Gastrocnemius medialis (tissue), 4 donors: ENCODE measurements at places on chromosomes 13 and 19. TPM values are rescaled to one million over a fixed set of nuclear protein-coding genes. Genes with fewer than 3 reads are reported as not detected.

DNA sequence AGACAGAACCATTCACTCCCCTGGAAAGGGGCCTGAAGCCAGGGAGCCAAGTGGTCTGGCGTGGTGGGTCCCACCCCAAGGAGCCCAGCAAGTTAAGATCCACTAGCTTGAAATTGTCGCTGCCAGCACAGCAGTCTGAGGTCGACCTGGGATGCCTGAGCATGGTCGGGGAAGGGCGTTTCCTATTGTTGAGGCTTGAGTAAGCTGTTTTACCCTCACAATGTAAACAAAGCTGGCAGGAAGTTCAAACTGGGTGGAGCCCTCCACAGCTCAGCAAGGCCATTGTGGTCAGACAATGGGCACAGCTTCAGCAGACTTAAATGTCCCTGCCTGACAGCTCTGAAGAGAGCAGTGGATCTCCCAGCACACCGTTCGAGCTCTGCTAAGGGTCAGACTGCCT, 195.6 kb upstream of the DACH1 start:
- no peaks in the 10 kb centered on the region for H3K27me3 ChIP-seq
- no peaks in the 10 kb centered on the region for H3K36me3 ChIP-seq
- H3K4me3 ChIP-seq = no peak overlapping the region
- no peak overlapping the region for H3K27ac ChIP-seq
- DNase-seq = no peak

GRCh38 chr19:3350014-3350663, 16.2 kb upstream of the NFIC start:
- no peaks in the 10 kb centered on the region for H3K36me3 ChIP-seq
- H3K27me3 ChIP-seq = no peaks in the 10 kb centered on the region
- peaks cover 16% of the 10 kb centered on the region for H3K4me1 ChIP-seq
- no peak overlapping the region for H3K4me3 ChIP-seq
- peak overlapping the region; percentile 37 for H3K27ac ChIP-seq
- DNase-seq = no peak

DNA sequence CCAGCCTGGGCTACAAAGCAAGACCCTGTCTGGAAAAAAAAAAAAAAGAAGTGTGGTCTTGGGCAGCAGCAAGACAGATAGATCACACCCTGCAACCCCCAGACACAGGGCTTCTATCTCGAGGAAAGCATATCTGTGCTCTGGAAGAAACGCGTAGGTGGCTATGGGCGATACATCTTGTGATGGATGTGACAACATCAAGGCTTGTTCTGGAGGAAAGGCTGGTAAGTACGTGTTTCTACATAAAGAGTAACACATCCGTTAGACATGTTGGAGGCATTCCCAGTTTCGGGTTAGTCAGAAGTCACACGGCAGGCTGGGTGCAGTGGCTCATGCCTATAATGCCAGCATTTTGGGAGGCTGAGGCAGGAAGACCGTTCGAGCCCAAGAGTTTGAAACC, 6.6 kb upstream of the DHDH start:
- no peaks in the 10 kb centered on the region for H3K4me1 ChIP-seq
- peaks cover 3% of the 10 kb centered on the region for H3K27me3 ChIP-seq
- no peak overlapping the region for H3K4me3 ChIP-seq
- H3K36me3 ChIP-seq = no peaks in the 10 kb centered on the region

The SPTBN4 gene
- total RNA-seq = 0.86 TPM

The KLK10 gene
- not detected for total RNA-seq

DNA sequence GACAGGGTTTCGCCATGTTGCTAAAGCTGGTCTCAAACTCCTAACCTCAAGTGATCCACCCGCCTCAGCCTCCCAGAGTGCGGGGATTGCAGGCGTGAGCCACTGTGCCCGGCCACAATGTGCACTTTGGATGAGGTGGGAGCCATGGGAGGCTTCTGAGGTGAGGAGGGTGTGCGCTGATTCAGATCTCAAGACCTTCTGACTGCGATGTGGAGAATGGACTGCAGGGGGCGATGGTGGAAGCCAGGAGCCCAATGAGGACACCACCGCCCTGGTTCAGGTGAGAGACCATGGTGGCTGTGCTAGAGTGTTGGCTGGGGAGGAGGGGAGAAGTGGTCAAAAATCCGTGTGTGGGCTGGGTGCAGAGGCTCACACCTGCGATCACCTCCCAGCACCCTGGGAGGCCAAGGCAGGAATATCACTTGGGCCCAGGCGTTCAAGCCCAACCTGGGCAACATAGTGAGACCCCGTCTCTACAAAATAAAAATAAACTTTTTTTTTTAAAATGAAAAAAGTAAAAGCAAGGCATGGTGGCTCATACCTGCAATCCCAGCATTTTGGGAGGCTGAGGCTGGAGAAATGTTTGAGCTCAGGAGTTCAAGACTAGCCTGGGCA, 5.6 kb downstream of the INAFM1 start:
- no peak overlapping the region for H3K4me3 ChIP-seq
- no peaks in the 10 kb centered on the region for H3K27me3 ChIP-seq
- peaks cover 13% of the 10 kb centered on the region for H3K4me1 ChIP-seq

DNA sequence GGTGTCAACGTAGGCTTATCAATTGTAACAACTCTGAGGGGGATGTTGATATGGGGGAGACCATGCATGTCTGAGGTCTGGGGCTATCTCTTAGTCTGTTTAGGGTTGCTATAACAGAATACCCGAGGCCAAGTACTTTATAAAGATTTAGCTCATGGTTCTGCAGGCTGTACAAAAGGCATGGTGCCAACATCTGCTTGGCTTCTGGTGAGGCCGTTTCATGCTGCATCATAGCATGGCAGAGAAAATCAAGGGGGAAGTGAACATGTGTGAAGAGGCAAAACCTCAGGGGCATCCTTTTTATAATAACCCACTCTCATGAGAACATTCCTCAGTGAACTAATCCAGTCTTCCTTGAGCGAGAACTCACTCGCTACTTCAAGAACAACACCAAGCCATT, 353.8 kb downstream of the ENOX1 start:
- H3K27ac ChIP-seq = peak overlapping the region; percentile 69
- H3K27me3 ChIP-seq = no peaks in the 10 kb centered on the region
- no peaks in the 10 kb centered on the region for H3K36me3 ChIP-seq
- H3K4me3 ChIP-seq = no peak overlapping the region
- H3K4me1 ChIP-seq = peaks cover 36% of the 10 kb centered on the region
- DNase-seq = no peak

DNA sequence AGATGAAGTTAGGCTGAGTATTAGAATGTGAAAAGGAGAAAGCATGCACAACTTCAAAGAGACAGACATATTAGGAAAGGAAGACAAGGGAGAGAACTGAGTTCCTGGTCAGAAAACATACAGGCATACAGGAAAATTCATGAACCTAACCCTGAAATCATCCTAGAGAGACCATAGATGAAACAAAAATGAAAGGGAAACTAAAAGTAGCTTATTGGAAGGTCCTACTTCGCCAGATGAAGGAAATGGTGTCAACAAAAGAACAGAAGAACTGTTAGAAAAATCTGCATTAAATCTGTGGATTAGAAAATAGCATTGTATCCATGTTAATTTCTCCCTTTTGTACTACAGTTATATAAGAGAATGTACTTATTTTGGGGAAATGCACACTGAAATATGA, 169.0 kb upstream of the UFM1 start:
- H3K4me1 ChIP-seq = no peaks in the 10 kb centered on the region
- no peak for DNase-seq
- no peaks in the 10 kb centered on the region for H3K27me3 ChIP-seq
- no peak overlapping the region for H3K4me3 ChIP-seq
- no peaks in the 10 kb centered on the region for H3K36me3 ChIP-seq
- no peak overlapping the region for H3K27ac ChIP-seq

GRCh38 chr13:33249066-33249465, 36.5 kb downstream of the STARD13 start:
- no peak for DNase-seq
- H3K4me1 ChIP-seq = peaks cover 16% of the 10 kb centered on the region
- H3K36me3 ChIP-seq = no peaks in the 10 kb centered on the region
- no peaks in the 10 kb centered on the region for H3K27me3 ChIP-seq

DNA sequence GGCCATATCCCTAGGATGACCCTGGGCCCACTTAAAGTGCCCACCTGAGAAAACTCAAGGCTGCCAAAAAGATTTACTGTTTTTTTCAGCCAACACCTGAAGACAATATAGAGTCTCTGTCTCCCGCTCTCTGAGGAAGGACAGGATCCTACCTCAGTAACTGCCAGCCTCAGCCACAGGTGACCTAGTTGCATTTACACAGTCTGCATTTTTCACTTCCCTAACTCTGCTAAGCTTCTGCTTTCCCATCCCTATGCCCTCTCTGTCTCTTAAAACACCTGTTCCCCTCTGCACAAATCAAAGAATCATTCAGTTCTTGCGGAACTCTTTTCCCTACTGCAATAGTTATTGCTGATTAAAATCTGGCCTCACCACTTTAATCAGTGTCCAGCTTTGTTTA, 609.5 kb downstream of the UQCRFS1 start:
- H3K36me3 ChIP-seq = no peaks in the 10 kb centered on the region
- no peaks in the 10 kb centered on the region for H3K27me3 ChIP-seq
- DNase-seq = no peak

DNA sequence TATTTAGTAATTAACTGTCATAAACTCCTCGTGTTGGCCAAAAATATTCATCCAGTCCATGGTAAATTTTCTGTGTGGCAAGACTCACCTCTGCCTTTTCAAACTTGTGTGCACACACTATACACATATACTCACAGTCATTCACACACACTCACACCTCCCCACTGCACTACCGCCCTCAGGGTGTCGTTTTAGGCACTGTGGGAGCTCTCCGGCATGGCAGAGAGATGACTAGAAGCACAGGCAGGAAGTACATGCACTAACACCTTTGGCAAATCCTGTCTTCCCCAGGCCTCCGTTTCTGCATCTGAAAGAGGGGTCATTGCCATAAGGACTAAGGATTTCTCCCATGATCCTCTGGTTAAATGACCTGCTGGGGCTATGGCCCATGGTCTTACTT, 62.6 kb upstream of the FARP1 start:
- H3K27ac ChIP-seq = no peak overlapping the region
- no peaks in the 10 kb centered on the region for H3K4me1 ChIP-seq
- DNase-seq = no peak
- H3K27me3 ChIP-seq = no peaks in the 10 kb centered on the region
- no peaks in the 10 kb centered on the region for H3K36me3 ChIP-seq

- no peak within 1 kb of the TSS for H3K27ac ChIP-seq
- no peaks in the 10 kb centered on the region for H3K4me1 ChIP-seq
- no peak for DNase-seq
- H3K27me3 ChIP-seq = no peaks in the 10 kb centered on the region
- no peaks in the 10 kb centered on the region for H3K36me3 ChIP-seq
Measured at GRCh38 chr19:40990972-40991381, at the start of gene CYP2B6. Gene CYP2B6, plus strand, starts transcription at chr19:40991282. Its CDS starts 24 bp downstream, at chr19:40991306.

GRCh38 chr19:7732045-7732444, at the start of gene CLEC4G:
Gene CLEC4G, minus strand, starts transcription at chr19:7732110. Its CDS starts 8 bp downstream, at chr19:7732102.
- H3K36me3 ChIP-seq = no peaks in the 10 kb centered on the region
- H3K27me3 ChIP-seq = peaks cover 23% of the 10 kb centered on the region
- no peak within 1 kb of the TSS for H3K4me3 ChIP-seq
- DNase-seq = no peak
- H3K4me1 ChIP-seq = no peaks in the 10 kb centered on the region

The RFPL4A gene
- total RNA-seq = not detected

The ZNF610 gene
- not detected for total RNA-seq

DNA sequence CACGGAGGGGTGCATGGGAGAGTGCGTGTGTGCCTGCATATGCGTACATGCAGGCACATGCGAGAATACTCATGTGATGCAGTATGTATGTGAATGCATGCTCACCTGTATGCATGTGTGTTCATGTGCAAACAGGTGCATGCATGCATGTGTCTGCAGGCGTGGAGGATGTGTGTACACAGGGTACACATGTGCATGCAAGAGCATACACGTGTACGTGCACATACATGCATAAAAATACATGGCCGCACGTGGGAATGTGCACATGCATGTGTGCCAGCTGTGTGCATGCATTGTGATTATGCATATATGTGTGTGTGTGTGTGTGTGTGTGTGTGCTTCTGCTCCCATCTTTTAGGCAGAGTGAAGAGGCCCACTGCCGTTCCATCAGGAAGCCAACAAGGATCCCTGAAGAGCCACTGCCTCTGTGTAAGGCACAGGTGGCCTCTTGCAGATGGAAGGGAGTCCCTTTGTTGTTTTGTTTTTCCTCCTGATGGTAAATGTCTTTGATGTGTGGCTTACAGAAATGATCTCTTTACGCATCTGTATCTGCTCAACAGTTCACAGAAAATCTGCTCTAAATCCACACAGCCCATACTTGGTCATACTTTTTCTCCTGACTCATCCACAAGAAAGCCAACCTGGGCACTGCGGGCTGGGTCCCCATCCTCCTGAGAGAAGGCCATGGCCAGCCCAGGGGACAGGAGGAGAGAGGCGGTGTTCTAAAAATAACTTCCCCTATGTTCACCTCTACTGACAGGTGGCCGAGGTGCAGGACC, 50.7 kb downstream of the KLF2 start:
- no peaks in the 10 kb centered on the region for H3K27me3 ChIP-seq
- no peak overlapping the region for H3K27ac ChIP-seq
- H3K36me3 ChIP-seq = no peaks in the 10 kb centered on the region
- H3K4me3 ChIP-seq = no peak overlapping the region
- peaks cover 31% of the 10 kb centered on the region for H3K4me1 ChIP-seq
- no peak for DNase-seq

The PDS5B gene
- total RNA-seq = 18.0 TPM

- no peak overlapping the region for H3K27ac ChIP-seq
- no peaks in the 10 kb centered on the region for H3K36me3 ChIP-seq
- no peaks in the 10 kb centered on the region for H3K27me3 ChIP-seq
- no peak overlapping the region for H3K4me3 ChIP-seq
- DNase-seq = no peak
Measured at GRCh38 chr13:79655509-79655908, 174.6 kb downstream of the NDFIP2 start.

DNA sequence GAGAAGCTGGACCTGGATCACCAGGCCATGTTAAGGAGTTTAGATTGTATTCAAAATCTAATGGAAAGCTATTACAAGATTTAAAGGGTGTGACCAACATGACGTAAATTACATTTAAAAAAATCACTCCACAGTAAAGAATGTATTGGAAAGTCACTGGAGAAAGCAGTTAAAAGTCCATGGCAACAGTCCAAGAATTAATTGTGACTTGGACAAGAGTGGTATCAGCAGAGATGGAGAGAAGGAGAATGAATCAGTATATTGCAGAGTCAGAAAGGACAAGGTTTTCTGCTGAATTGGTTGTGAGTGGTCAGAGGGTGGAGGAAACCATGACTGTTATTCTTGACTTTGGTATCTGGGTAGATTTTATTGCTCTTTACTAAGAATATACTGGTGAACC, 535.1 kb upstream of the SLITRK1 start:
- no peak overlapping the region for H3K27ac ChIP-seq
- no peaks in the 10 kb centered on the region for H3K4me1 ChIP-seq
- H3K36me3 ChIP-seq = no peaks in the 10 kb centered on the region
- H3K4me3 ChIP-seq = no peak overlapping the region
- no peak for DNase-seq
